ENCODE measurements at places on chromosomes 7 and 10.
A peak's percentile ranks its signal among the peaks of the same experiment; 100 is the strongest.

DNA sequence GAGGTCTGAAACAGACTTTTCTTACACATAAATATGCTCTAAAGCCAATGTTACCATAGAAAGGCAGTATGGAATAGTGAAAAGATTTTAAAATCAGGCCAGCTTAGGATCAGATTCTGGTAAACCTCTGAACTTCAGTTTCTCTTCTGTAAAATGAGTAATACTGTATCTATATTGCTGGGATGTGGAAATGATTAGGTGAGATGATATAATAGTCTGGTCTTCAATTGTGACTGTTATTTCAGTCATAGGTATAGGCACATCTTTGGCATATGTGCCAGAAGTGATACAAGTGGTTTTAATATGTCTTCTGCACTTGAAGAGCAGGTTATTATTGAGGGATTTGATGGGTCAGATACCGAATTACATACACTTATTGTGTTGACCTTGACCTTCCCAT lies 7.2 kb downstream of the ZNF277 start:
- DNase-seq = no peak

- DNase-seq = no peak
These were observed 541 bp upstream of the PFKFB3 start for GRCh38 chr10:6202098-6202683.

GRCh38 chr10:133422807-133423771 lies 1.3 kb downstream of the SPRN start:
- DNase-seq = no peak

- peak; percentile 70 for DNase-seq
These were observed 146.5 kb upstream of the PRSS1 start for GRCh38 chr7:142602756-142603155.

DNA sequence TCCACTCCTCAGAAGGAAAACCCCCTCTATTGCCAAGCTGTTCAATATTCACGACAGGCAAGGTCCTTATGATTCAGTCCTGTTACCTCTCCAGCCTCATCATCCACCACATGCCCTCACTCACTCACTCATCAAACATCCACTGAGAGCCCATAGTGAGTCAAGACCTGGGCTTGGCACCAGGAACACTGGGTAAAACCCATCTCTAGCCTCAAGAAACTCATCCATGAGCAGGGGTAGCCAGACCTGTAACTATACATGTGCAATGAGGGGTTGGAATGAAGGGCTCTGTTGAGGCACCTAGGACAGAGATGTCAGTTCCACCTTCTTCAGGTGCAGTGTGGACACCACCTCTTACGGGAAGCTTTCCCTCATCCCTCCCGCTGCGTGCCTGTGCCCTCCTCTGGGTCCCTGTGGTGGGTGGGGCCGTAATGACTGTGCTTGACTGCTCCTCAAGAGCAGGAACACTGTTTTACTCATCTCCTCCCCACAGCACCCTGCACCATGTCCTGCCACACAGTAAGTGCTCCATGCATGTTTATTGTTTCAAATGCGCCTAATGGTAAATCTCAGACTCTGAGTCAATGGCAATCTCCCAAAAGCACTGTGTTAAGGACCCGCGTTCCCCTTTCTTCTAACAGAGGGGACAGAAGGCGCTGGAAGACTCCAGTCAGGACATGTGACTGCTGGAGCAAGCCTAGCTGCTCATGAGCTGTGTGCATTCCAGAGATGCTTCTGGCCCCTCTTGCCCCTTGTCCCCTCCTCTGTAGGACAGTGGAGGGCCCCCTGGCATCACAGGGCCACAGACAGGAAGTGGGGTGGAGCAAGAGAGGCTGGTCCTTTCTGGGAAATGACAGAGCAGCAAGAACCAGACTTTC lies 95.4 kb downstream of the HIPK2 start:
- peak; percentile 96 for DNase-seq

DNA sequence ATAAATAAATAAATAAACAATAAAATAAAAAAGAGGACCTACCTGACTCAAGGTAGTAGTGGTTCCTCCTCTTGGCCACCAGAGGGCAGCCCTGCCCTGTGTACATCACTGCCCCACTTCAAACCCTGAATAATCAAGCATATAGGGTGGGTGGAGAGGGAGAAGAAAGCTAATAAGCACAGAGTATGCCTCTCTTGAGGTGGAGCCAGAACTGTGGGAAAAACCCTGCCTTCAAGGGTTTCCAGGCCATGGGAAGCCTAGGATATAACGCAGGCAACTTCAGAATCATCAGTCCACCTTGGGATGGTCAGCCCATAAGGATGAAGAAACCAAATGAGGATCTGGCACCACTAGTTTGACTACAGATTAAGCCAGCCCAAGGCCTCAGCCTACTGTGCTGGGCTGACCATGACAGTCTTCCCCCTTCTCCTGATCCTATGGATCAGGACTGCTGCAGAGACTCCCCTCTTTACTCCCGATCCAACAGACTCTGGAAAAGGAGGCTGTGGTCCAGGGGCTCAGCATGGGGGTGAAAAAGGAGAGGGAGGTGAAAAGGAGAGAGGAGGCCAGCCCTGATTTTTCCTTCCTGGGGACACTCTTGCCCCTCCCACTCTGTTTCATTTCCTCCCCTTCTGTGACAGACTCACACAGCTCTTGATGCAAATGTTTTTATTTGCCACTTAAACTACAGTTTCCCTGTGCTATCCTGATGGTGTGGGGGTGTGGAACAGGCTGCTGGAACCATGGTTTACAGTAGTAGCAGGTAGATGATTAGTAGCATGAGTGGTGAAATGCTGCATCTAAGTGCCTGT lies 10.1 kb downstream of the AVPI1 start:
- peak; percentile 63 for DNase-seq

DNA sequence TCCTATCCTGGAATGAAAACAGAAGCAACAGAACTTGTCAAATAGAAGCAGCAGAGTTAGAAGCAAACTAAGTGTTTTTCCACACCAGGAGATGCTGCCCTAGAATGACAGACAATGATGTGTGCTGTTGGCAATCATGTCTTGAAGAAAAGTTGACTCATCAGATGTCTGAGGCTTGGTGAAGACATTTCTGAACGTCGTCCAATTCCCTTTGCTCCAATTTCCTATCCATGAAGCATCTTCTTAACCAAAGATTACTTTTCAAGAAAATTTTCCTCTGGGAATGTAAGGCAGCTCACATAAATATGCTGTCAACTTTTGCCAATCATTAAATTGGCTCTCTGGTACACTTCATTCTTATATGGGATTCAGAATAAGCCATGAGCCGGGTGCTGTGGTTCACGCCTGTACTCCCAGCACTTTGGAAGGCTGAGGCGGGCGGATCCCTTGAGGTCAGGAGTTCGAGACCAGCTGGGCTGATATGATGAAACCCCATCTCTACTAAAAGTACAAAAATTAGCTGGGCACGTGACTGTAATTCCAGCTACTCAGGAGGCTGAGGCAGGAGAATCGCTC lies 34.6 kb downstream of the MALSU1 start:
- DNase-seq = peak; percentile 99

GRCh38 chr10:101322266-101323108 lies 31.5 kb upstream of the BTRC start:
- DNase-seq = no peak

- peak; percentile 67 for DNase-seq
These were observed 51.4 kb downstream of the BTAF1 start for GRCh38 chr10:91974960-91975359.

DNA sequence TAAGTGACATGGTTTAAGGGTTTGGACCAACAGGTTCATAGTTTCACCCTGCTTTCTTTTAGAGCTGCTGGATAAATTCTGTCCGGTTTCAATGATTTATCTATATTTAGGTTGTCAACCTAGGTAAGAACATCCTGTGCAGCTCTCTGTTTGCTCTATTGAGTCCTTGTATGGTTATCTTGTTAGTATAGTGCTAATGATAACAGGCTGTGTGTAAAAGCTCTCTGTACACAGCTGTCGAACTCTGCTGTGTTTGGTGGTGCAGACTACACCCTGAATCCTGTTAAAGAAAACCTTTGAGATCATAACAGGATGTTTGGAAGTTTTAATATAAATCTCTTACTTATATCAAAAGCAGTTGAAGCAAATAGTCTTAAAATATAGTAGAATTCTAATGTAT lies 219.2 kb downstream of the SDK1 start:
- DNase-seq = no peak

DNA sequence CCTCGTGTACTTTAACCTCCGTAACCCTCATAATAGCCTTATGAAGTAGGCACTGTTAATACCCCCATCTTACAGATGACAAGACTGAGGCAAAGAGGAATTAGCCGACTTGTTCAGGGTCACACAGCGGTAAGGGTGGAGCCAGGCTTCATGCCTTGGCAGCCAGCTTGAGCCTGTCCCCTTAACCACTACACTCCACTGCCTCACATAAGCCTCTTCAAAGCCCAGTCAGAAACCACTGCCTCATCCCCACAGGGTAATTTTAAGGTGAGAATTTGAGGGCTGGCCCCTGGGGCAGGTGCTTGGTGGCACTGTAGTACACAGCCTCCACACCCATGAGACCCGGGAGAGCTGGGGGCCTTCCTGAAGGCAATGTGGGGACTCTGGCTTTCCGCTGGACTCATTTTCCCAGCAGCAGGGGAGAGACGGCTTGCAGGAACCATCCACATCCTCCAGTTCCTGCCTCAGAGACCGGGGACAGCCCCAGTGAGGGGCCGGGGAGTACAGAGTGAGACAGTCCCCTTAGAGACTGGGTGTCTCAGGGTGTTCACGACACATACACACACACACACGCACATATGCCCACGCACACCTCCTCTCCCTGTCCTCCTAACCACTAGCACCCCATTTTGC lies 7.6 kb upstream of the C10orf105 start:
- no peak for DNase-seq

- no peak for DNase-seq
These were observed 43.1 kb upstream of the TUBB8 start for GRCh38 chr10:92153-92552.

GRCh38 chr10:121307411-121307980 lies 290.7 kb downstream of the FGFR2 start:
- no peak for DNase-seq

GRCh38 chr10:79310911-79311573 lies 36.2 kb upstream of the PPIF start:
- DNase-seq = no peak

DNA sequence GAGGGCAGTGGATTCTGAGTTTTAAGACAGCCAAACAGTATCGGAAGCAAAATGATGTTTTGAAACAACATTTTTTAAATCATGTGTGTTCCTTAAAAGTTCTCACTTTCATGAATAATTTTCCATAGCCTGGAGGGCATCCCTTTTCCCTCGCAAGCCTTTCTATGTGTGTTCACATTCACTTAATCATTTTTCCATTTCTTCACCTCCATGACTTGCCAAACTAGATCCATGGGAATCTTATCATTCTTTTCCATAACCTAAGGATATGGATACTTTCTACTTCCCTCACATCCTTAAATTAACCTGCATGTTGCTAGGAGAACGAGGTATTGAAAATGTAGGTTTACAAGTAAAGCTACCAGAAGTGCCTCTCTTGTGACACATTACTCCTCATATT lies 94.2 kb upstream of the NPVF start:
- no peak for DNase-seq

GRCh38 chr7:22356701-22357310 lies at the start of gene RAPGEF5:
TSS of gene RAPGEF5 (minus strand) at chr7:22357154. CDS start at chr7:22357060, 94 bp downstream.
- DNase-seq = no peak

DNA sequence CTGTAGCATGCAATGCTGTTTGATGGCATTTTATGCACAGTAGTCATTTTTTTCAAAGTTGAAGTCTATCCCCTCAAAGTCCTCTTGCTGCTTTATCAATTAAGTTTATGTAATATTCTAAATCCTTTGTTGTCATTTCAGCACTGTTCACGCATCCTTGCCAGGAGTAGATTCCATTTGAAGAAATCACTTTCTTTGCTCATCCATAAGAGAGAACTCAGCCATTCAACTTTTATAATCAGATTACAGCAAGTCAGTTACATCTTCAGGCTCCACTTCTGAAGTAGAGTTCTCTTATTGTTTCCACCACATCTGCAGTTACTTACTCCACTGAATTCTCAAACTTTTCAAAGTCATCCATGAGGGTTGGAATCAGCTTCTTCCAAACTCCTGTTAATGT lies 32.3 kb downstream of the SDHAF3 start:
- DNase-seq = peak; percentile 49

- DNase-seq = peak; percentile 88
These were observed at the start of the genes BCCIP and UROS for GRCh38 chr10:125822878-125823662. TSS of gene BCCIP (plus strand) at chr10:125823546. CDS start at chr10:125823558, 12 bp downstream. TSS of gene UROS (minus strand) at chr10:125823258. CDS start at chr10:125816499, 6,759 bp downstream.

GRCh38 chr10:30233186-30233959 lies 115.7 kb downstream of the MTPAP start:
- no peak for DNase-seq

- DNase-seq = no peak
These were observed 270.2 kb upstream of the KAT6B start for GRCh38 chr10:74556072-74556705.

DNA sequence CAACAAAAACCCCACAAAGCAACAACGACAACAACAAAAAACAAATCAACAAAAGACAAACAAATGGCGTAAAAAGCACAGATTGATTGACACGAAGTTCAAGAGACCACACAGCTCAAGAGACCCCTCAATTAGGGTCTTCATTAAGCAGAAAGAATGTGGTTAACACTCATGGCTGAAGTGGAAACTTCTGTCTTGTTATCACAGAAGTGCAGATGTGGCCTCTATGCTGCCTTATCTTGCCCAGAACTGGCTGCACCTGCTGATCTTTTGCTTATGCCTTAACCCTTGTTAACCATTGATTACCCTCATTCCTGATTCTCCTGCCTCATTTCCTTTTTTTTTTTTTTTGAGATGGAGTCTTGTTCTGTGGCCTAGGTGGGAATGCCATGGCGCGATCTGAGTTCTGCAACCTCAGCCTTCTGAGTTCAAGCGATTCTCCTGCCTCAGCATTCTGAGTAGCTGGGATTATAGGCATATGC lies 3.5 kb upstream of the DAGLB start:
- no peak for DNase-seq

- no peak for DNase-seq
These were observed 90.0 kb upstream of the AOAH start for GRCh38 chr7:36814311-36814710.

DNA sequence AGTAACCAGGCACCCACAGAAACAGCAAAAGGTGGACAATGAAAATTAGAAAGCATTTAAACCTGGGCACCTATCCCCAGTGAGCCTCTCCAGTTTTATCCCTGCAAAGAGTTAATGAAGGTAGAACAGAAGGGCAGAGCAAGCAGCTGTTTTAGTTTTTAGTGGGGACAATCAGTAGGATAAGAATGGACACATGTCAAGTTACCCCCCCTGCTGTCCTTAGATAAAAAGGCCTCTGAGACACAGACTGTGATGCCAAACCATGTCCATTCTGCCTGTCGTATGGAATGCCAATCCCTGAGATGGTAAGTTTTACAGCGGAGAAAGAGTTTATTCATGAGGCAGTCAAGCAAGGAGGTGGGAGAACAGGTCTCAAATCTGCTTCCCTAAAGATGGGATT lies 162.6 kb upstream of the AGR3 start:
- no peak for DNase-seq

GRCh38 chr7:47516386-47516785 lies 65.5 kb downstream of the TNS3 start:
- DNase-seq = no peak
